Stimulated activated CD8-positive, alpha-beta memory T cell treated with anti-CD3 and anti-CD28 coated beads, Interleukin-2, amount 100 ng/mL, for 1 hour (primary cell): ENCODE measurements at places on chromosomes 13 and 19.

GRCh38 chr13:31674051-31674450, 65.3 kb upstream of the RXFP2 start:
- no peak for DNase-seq

DNA sequence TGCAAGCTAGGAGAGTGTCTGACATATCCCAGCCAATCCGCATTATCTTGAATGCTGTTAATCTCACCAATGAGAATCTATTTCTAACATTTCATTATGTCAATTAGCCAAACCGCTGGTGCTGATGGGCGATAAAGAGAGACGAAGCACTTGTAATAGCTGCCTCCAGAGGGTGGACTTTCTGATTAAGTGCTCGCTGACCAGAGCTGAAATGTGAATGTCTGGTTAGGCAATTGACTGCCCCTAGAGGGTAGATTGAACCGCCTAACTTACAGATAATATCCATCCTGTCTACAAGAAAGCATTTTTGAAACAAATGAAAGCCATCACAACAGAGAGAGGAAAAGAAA, 552 bp upstream of the GRWD1 start:
- no peak for DNase-seq

DNA sequence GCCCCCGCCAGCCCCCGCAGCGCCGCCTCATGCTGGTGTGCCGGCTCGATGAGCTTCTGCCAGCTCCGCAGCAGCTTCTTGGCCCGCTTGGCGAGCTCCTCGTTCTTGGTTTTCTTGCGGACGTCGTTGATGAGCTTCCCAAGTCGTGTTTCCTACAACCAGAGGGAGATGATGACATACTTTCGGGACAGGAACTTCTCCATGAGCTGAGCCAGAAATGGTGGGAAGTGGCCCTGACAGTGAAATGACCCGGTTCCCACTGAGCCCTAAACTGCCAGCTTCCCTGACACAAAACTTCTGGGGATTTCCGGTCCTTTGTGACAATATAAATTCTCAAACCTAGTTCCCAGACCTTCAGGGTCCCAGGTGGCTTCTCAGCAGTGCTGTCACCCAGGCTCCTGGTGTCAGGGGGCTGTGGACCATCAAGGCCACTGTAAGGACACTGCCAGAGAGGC, 5.3 kb upstream of the SLC35E1 start:
- DNase-seq = no peak

DNA sequence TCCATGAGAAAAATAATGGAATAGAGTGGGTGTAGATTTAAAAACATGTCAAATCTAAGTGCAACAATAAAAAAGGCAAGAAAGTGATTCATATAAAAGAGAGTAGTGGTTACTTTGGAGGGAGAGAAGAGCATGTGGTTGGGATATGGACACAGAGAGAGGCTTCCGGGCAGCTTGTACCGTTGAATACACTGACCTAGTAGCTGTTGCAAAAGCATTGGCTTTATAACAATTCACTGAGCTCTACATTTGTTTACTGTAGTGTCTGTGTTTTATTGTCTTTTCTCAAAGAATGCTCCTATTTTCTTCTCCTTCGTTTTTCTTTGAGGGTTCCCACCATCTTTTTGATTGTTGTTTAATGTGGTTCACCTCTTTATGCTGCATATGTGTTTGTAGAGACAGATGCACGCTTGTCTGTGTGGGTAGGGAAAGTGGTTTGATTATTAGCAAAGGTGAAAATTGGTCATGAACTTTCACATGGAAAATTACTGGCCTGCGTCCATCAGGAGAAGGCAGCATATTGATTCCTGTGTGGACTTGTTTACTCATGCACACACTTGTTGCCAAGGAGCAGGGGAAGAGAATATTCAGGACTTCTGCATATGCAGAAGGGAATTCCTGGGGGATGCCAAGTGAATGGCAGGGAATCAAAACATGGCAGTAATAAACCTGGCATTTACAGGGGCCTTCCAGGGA, 29.9 kb upstream of the IRS2 start:
- no peak for DNase-seq

DNA sequence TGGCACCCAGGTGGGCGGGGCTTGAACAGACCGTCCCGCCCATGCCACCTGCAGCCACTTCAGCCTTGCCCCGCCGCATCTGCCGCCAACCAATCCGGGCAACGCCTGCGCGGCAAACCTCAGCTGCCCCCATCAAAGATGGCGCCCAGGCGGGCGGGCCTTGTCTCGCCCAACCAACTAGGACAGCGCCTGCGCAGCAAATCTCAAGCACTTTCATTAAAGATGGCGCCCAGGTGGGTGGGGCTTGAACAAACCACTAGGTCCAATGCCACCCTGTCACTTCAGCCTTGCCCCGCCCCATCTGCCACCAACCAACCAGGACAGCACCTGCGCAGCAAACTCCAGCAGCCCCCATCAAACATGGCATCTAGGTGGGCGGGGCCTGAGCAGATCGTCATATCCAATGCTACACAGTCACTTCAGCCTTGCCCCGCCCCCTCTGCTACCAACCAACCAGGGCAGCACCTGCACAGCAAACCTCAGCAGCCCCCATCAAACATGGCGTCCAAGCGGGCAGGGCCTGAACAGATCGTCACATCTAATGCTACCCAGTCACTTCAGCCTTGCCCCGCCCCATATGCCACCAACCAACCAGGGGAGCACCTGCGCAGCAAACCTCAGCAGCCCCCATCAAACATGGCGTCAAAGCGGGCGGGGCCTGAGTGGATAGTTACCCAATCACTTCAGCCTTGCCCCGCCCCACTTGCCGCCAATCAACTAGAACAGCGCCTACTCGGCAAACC, 1.4 kb downstream of the PEG3 start:
- no peak for DNase-seq

DNA sequence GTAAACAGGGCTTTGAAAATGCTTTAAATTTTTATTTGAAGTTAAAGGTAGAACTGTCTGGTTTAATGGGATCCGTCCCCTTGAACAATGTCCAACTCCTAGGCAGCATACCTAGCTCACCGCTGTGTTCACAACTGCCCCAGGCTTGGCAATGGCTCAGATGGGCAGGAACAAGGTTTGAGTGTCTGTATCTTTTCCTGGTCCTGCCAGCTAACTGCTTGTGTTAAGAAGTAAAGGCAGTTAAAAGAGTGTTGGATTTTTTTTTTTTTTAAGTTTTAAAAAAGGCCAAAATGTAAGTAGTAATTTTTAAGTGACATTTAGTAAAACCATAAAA, 66.7 kb upstream of the FNDC3A start:
- DNase-seq = no peak

GRCh38 chr13:79435561-79435990, 29.5 kb upstream of the RBM26 start:
- no peak for DNase-seq

- DNase-seq = no peak
These were observed 5.6 kb downstream of the FFAR3 start for GRCh38 chr19:35363711-35364425.

DNA sequence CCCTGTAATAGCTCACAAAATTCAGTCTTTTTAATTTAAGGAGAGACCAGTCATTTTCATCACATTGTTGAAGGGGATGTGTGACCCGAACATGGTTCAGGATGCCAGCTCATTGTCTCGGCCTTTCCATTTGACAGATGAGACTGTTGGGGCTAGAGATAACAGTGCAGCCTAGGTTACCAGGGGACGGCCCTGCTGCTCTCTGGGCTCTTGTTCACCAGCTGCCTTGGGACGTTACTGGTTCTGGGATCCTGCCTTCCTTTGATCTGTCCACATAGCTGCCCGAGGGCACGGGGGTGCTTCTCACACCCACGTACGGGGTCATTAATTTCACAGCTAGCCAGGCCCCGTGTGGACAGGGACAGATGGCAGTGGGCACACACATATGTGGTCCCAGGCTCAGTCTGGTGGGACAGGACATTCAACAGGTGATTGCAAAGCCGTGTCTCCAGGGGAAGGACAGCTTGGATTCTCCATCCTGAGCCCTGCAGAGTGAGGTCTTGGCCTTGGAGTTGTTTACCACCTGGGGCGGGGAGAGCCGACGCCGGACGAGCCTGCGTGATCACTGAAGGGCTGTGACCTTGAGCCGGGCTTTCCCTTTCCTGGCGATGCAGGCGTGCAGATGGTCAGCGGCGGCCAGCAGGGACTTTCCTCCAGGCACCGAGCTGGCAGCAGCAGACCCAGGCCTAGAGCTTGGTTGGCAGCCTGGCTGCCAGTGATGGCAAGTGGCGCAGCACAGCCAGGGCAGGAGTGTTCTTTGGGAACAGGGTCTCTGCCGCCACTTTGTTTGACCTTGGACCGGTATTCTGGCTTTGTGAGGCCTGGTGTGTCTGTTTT, 26.7 kb upstream of the NPAS1 start:
- DNase-seq = no peak

- DNase-seq = no peak
These were observed 18.7 kb upstream of the CRYL1 start for GRCh38 chr13:20544201-20544923.

- no peak for DNase-seq
These were observed 707.4 kb upstream of the ARGLU1 start for GRCh38 chr13:107275312-107275711.

- DNase-seq = no peak
These were observed 14.6 kb downstream of the NACC1 start for GRCh38 chr19:13132471-13133180.

- DNase-seq = no peak
These were observed 89.4 kb upstream of the TSHZ3 start for GRCh38 chr19:31438401-31439269.

- DNase-seq = no peak
These were observed 40.2 kb downstream of the SUGP2 start for GRCh38 chr19:18993115-18993514.

- no peak for DNase-seq
These were observed 137.0 kb downstream of the DLEU7 start for GRCh38 chr13:50706505-50706904.

DNA sequence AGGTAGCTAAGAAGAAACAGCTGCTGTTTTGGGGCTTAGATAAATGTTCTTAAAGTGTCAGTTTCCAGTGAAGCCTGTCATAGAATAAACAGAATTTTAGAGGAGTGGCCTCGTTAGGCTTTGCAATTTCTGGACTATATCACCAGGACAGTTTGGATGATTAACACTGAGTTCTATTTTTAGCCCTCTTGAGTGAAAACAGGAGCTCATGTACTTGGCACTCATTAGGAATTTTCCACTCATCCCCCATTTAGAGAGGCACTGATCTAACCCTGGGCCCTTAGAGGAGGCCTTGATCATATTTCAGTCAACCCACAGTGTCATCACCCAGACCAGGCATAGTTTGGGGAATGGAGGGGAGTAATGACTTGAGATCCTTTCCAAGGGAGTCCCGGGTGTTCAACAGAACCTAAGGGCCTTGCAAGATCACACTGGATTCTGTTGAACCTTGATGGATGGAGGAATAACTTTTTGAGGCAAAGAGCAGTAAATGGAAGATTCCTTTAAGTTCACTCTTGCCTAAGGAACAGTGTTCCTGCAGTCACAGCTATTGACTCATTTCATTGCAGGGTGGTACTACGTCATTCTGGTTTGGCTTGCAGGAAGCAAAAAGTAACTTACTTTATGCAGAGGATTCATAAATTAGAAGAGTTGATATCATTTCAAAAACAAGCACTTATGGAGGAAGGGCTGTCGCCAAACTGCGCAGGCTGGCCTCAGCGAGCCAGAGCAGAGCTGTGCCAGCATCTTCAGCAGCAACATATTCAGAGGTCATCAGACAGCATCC, 160.2 kb downstream of the SLC7A1 start:
- DNase-seq = no peak

GRCh38 chr13:110560601-110561343, 750 bp downstream of the RAB20 start:
- DNase-seq = no peak

DNA sequence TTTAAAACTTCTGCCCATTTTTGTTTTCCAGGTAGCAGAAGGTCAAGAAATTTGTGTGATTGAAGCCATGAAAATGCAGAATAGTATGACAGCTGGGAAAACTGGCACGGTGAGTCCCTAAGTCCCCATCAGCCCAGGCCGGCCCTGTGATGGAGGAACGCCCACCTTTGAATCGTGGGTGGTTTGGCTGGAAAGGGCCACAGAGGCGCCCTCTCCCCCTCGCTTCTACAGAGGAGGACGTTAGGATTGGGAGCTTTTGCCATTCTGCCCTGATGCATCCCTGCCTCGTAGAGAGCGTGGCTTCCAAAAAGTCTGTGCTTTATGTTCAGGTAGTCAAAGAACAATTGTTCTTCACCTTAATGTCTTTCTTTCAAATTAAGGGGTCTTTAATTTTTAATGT, 60.9 kb downstream of the GGACT start:
- no peak for DNase-seq

- no peak for DNase-seq
These were observed 186.2 kb upstream of the GPR12 start for GRCh38 chr13:26946684-26947343.

GRCh38 chr13:44523146-44524015, 52.7 kb downstream of the TSC22D1 start:
- DNase-seq = no peak

DNA sequence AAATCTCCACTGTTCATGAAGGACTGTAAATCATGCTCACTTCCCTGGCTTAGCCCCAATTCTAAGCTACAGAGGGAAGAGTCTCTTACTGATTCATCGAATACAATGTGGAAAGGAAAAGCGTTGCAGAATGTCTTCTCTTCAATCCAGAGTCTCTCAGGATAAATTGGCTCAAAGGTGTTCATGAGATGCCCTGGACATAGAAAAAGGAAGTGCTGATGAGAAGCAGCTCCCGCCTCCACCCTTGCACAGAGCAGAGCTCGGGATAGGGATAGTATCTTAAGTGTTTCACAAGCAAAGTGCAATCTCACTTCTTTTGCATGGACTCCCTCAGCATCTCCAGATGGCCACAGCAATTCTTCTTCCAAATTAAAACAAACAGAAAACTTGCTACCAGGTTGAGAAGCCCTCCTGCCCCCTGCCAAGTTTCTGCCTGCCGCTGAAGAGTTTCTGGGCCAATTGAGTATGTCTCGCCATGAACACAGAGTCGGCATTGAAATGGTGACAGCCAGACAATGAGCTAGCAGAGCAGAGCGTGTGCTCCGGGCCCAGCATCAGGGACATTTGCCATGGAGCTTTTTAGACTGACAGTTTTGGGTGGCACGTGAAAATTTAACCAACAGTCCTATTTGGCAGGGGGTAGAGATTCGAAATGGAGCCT, 85.7 kb downstream of the C13orf42 start:
- DNase-seq = no peak

- no peak for DNase-seq
These were observed 17.2 kb upstream of the RNF17 start for GRCh38 chr13:24746618-24747247.

- no peak for DNase-seq
These were observed 945 bp upstream of the CPAMD8 start for GRCh38 chr19:17027535-17027975.
